RWPE1 (cell line): ENCODE measurements at places on chromosomes 6 and 20.
A peak's percentile ranks its signal among the peaks of the same experiment; 100 is the strongest.

GRCh38 chr20:18496042-18496441 is 983 bp downstream of the RBBP9 start:
- DNase-seq, result no peak

DNA sequence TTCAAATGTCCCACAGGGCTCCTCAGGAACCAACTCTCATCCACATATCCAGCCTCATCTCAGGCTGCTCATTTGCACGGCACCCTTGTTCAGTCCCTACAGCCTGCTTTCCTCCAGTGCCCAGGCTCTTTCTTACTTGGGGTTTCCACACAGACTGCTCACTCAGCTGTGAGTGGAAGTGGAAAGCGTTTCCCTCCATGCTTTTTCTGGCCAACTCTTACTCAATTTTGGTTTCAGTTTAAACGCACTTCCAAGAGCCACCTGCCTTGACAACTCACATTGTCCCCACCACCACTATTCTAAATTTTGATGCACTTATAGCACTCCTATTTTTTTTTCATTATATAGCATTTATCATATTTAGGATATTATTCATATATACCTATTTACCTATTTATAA is 367.1 kb downstream of the PKHD1 start:
- DNase-seq, result no peak

DNA sequence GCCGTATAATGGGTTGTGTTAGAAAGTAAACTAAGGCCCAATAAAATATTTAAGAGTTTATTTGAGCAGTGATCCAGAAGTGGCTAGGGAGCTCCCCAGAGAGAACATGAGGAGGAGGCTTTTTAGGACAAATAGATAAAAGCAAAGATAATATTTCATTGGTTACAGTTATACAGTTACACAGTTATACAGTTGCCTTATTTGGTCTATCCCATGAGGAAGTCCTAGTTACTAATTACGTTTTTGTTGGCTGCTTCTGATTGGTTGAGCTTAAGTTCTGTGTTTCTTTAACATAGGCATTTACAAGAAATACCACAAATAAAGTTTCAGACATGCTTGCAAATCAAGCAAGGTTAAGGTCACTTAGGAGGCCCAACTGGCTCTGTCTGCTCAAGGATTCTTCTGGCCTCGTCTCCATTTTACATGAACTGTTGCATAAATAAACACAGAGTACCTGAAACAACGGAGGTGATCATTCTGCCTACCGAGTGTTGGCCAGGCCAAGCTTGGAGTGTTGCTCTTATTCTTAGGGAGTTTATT is 7.0 kb downstream of the UBD start:
- DNase-seq, result peak; percentile 64

- DNase-seq, result no peak
These were observed 97.8 kb downstream of the PACRG start for GRCh38 chr6:162825597-162825996.

- DNase-seq, result no peak
These were observed 138.8 kb downstream of the HFE start for GRCh38 chr6:26225848-26226578.

GRCh38 chr6:157649311-157650260 is 173.5 kb upstream of the SNX9 start:
- DNase-seq, result no peak

DNA sequence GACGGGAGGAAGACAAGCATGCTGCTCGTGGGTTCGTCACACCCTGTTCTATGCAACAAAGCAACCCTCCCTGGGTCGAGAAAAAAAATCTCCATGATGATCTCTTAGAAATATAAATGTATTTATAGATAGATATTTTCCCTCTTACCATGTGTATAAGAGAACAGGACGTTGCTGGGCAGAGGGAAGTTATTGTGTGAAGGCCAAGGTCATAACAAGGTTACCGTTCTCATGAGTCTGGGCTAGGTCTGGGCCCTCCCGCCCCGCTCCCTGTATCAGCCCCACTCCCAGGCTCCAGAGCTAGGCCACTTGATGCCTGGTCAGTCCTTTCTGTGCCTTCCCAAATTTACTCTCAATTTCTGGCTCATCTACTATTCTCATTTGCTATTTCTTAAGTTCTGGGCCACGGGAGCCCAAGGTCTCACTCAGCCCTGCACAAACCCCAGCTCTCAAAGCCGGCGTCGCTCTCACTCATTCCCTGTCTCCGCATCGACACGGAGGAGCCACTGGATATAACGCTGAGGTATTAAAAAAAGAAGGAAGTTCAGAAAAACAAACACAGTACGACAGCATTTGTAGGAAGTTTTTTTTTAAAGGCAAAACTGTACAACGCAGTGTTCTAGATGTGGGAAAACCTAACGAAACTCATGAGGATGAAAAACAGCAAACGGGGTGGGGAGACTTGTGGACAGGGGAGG is 96.8 kb downstream of the PSMG4 start:
- DNase-seq, result no peak

DNA sequence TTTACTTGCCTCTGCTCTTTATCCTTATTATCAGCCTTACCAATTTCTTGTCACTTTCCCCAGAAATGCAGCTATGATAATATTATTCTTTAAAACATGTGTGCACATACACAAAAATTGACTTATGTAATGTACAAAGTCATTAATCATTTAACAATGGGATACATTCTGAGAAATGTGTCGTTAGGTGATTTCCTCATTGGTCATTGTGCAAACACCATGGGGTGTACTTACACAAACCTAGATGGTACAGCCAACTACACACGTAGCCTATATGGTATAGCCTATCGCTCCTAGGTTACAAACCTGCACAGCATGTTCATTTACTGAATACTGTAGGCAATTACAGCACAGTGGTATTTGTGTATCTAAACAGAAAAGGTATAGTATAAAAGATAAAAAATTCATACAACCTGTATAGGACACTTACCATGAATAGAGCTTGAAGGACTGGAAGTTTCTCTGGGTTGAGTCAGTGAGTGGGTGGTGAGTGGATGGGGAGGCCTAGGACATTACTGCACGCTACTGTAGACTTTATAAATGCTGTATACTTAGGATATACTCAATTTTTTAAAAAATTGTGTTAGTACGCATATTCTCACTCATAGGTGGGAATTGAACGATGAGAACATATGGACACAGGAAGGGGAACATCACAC is 56.9 kb downstream of the HIVEP1 start:
- DNase-seq, result no peak

GRCh38 chr20:59301343-59302007 is 1.1 kb downstream of the EDN3 start:
- DNase-seq, result no peak

DNA sequence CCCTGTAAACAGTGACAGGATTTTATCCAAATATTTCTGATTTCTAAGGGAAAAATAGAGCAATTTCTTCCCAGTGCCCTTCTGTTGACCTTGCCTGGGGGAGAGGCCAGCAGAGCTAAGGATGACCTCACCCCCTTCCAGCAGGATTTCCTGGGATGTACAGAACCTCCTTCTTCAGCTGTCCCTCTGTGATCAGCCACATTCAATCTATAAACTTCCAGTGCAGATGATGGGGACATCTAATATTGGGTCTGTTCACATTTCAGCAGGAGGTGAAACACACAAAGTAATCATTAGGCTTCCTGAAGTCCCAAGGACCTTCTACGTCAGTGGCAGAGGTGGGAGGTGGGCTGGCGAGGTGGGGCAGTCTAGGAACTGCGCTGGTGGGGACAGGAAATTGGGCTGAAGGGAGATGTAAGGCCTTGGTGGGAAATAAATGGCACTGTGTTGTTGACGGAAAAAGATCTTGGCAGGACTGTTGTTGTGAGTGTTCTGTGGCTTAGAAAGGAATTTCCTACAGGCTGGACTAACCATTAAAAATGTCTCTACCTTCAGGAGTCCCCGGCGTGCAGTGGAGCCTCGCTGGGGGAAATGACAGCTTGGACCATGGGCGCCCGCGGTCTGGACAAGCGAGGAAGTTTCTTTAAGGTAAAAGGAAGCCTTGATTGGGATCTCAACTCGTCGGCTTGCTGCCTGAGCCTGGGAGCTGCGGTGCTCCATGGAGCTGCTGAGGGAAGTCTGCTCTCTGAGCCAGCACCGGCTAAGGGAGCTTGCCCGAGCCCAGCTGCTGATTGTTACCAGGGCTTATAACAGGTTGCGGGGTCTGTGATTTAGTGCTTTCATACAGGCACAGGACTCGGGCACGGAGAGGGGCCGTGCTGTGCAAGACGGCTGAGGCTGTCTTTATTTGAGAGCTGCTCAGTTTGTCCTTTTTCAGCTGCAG is 127.9 kb upstream of the NAA20 start:
- DNase-seq, result peak; percentile 38

GRCh38 chr6:31651602-31652191 is 764 bp downstream of the BAG6 start:
- DNase-seq, result peak; percentile 82

DNA sequence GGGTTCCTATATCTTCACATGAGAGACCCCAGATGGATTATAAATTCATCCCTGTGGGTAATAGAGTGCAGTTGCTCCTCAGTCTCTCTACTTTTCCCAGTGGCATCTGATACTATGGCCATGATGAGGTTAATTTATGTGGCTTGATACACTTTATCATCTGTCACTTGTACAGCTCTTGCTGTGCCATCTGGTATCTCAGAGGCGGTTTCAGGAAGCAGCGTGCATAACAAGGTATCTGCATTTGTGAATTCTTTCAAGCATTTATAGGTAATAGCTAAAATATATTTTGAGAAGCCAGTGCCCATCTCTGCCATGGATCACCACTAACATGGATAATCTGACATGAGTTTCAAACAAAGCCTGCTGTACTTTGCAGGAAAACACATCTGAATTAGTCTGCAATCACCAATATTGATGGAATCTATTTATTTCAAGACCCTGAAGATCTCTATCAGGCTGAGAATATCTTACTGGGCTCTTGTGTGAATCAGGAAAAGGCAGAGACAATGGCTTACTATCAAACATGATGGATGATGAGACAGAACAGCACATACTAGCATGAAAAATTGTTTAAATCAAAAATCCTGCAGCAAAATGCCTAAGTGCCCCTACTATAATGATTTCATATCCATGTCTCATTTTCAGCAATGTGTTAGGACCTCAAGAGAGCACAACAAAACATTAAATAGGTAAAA is 548.7 kb upstream of the MAP3K7 start:
- no peak for DNase-seq

- DNase-seq, result peak; percentile 26
These were observed 1.2 kb downstream of the ECI2 start for GRCh38 chr6:4133941-4134838.
